ENCODE measurements at places on chromosomes 5 and 9.

DNA sequence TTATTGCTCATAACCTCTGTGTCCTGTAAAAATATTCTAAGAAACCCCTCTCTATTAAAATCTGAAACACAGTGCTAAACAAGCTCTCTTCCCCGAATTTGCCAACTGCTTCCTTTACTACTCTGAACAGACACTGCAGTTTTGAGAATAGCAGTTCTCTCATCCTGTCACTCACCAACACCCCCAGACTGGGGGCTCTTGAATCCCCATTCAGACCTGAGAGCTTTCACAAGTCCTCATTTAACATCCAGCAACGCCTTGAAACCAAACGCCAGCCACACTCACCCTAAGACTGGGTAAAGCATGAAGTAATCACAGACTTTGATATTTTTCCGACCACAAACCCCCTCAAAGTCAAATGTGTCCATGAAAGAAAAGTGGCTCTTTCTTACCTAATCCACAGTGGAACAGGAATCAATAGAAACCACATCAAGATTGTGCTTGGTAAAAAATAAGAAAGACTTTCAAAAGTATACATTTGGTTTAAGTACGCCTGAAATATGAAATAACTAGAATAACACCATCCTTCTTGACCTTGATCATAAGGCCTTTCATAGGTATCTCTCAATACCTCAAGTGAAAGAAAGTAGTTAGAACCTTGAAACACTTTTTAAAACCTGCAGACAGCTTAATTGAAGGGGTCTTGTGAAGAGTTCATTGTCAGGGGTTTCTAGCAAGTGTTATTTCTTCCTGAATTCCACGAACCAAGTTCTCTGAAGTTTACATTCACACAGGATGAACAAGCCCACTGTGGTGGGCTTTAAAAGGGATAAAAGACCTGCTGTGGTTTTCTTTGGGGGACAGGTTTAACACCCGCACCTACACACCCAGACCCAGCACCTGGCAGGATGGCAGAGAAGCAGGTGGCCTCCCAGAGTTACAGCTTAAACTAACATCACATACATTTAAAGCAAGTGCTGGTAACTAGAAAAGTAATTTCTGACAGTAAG, 412.6 kb downstream of the MLLT3 start:
- DNase-seq, result no peak

- peak; percentile 88 for DNase-seq
Measured at GRCh38 chr5:178234750-178235587, 2.4 kb upstream of the PHYKPL start.

GRCh38 chr5:6488021-6488420, 39.4 kb downstream of the UBE2QL1 start:
- DNase-seq, result no peak

GRCh38 chr5:172856336-172856735, 22.3 kb downstream of the ERGIC1 start:
- no peak for DNase-seq

GRCh38 chr5:24789611-24790351, 145.0 kb upstream of the CDH10 start:
- no peak for DNase-seq

GRCh38 chr5:64814073-64814472, 45.3 kb downstream of the CWC27 start:
- no peak for DNase-seq

- DNase-seq, result no peak
Measured at GRCh38 chr9:137212520-137212919, 7.0 kb downstream of the NDOR1 start.

DNA sequence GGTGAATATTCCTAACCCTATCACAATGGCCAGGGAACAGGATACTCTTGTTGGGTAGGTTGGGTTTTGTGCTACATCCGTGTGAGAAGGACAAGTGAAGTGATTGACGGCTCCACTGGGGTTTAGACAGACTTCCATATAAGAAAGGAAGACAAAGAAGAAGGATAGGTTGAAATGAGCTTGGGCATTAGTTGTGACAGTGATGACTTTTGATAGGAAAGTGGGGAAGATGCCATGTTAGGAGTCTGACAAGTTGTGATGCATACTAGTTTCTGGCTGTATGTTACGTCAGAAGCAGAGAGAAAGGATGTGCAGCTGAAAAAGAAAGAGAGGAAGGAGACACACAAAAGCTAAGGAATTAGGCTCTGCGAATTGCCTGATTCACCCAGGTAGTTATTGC, 138.0 kb downstream of the STARD4 start:
- no peak for DNase-seq

GRCh38 chr5:2263763-2264162, 381.0 kb upstream of the IRX4 start:
- DNase-seq, result no peak

DNA sequence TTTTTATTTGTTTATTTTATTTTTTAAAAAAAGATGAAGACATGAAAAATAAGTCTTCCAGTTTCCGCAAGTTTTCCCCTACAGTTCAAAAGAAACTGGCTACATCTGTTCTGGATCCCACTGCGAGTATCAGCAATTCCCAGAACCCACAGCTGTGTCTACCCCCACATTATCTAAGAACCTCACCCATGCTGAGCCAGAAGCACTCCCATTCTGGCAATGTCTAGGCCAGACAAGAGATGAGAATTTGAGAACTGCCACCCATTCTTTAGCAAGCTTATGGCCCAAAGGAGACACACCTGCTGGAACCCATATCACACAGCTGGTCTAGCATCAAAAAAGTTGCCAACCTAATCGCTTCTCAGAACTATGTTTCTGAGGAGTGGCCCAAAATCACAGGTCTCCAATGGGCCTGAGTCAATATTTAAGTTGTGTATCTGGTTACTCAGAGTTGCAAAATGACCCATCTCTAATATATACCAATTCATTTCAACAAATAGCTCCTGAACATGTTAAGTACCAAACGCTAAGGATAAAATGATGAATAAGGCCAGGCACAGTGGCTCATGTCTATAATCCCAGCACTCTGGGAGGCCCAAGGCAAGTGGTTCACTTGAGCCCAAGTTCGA, 27.1 kb downstream of the MTMR12 start:
- DNase-seq, result no peak

DNA sequence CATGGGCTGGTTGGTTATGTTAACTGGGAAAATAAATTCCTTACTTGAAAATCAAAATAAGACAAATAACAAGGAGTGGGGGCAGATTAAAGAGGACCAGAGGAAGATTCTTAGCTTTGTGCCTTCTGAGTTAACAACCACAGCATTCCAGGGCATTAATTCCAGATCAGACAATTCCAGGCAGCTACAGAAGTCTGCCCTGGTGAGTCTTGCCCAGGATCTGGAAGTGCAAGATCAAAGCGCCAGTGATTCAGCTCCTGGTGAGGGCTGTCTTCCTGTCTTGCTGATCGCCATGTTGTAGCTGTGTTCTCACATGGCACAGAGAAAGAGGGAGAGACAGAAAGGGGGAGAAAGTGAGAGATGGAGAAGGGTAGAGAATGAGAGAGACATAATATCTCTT, 65.6 kb downstream of the ANXA2R start:
- no peak for DNase-seq
